ENCODE measurements at places on chromosomes 2 and 18.

DNA sequence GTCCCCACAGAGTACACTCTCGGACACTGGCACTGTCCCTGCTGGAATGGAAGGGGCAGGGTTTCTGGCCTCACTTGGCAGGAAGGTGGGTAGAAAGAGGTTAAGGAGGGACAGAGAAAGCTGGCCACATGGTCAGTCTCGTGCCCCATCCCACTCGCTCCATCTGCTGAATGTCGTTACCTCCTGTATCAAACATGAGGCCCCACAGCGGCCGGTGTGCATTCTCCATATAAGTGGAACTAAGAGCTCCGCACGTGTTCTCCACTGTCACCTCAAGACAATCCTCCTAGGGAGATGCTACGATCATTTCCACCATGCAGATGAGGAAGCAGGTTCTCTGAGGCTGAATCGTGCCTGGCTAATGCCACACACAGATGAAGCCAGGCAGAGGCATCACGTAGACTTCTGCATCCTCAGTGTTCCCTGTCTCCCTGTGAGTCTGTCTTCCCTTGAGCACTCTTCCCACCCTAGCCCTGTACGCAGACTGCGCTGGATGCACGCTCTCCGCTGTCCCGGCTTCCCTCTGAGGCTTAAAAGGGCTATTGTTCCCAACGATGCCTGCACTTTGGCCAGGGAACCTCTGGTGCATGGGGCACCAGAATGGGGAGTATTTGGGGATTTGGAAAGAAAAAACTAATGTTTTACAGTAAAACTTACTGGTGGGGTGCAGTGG lies 35.1 kb downstream of the MAL start:
- DNase-seq: no peak

- no peak for DNase-seq
Measured at GRCh38 chr2:232957657-232958090, 55.4 kb downstream of the NGEF start.

- DNase-seq: no peak
Measured at GRCh38 chr2:60474301-60474700, 79.2 kb downstream of the BCL11A start.

DNA sequence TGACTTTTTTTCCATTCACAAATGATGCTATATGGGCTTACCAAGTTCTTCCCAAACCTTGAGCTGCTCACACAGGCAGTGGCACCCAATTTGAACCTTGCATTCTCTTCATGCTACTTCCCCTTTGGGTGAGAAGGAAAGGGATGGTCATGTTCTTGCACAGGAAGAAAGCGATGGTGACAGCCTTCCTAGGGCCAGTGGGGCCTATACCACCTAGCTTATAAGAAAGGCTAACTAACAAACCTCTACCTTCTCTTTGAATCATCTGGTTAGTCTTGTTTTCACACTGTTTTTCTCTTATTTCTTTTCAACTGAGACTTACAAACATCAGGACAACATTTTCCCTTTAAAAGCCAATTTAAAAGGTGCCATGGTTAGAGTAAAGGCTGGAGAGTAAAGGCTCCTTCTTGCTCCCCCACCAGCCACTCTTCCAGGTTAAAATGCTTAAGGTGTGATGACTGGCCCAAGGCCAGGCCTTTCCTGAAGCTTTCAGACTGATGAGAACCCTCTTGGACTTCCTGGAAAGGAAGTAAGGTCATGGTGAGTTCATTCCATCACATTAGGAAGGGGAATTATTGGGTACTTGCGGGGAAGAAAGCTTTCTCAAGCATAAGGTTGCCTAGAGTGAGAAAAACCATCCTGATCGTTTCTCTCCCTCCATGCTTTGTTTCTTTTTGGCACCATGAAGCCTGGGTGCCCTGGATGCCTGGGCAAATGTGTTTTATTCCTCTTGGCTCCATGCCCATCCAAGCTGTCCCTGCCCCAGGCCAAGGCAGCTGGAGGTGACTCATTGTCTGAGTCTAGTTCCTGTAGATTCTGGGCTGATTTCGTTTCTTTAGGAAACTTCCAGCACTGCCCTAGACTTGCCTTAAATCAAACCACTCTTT lies 41.4 kb upstream of the ITGB6 start:
- no peak for DNase-seq

DNA sequence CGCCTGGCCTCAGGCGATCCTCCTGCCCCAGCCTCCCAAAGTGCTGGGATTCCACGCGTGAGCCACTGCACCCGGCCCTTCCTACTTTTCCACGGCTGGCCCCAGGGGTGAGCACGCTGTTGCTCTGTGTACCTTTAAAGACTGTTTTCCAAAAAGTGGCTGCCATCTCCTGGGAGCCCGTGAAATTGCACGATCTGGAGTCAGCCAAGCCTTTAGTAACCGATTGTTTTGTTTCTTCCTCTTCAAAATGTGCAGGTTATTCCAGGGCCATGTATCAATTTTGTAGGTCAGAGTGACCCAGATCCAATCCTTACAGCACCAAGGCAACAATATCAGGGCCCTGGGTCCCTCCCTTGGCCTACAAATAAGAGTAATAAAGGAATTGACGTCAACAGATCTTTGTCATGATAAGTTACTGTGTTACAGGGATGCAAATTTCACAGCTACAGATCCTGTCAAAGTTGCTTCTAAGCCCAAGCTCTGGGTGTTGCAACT lies 135.6 kb upstream of the ZNF236 start:
- peak; percentile 34 for DNase-seq

DNA sequence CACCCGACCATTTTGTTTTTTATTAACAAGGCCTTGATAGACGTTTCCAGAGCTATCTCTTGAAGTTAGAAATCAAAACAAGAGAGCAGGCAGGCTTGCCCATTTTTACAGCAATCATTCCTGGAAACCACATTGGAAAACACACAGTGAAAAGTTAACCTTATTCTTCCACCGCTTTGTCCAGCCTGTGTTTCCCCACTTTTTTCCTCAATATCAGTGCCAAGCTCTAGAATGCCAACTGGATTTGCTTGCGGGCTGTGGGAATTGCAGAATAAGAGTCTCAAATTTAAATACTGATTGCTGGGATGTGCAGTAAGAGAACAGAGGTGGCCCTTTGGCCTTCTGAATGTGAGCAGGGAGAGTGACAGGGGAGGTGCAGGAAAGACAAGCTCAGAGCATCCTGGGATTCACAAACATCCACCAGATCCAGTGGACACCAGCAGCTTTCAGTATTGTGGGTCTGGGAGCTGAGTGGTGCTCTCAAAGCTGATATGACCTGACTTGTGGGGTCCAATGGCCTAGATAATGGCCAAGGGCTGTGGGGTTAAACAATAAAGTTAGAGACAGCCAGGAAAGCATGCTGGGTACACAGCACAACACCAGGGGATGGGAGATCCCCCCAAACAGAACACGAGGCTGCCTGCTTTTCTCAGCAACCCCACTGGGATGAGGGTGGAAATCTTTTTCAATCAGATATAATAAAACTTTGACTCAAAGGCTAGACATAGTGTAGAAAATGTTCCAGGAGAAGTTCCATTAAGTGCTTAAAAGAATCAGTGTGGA lies 15.5 kb downstream of the CYP1B1 start:
- no peak for DNase-seq

GRCh38 chr2:29276151-29276550 lies 160.9 kb downstream of the CLIP4 start:
- DNase-seq: no peak

DNA sequence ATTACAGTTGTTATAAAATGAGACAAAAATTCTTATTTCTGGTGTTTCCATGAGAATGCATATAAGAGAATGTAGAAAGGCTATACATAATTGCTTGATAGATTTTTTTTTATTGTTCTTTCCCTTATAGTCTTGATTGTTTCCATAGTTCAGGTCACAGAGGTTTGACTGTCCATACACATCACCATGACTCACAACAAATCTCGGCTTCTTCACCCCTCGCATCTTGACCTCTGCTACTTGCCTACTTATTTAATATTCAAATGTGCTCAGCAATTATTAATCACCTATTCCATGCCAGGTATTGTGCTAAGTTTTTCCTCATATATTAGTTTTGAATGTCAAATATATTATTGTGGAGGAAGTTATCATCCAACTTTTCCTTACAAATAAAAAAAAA lies 789.6 kb downstream of the RNF144A start:
- DNase-seq: no peak

DNA sequence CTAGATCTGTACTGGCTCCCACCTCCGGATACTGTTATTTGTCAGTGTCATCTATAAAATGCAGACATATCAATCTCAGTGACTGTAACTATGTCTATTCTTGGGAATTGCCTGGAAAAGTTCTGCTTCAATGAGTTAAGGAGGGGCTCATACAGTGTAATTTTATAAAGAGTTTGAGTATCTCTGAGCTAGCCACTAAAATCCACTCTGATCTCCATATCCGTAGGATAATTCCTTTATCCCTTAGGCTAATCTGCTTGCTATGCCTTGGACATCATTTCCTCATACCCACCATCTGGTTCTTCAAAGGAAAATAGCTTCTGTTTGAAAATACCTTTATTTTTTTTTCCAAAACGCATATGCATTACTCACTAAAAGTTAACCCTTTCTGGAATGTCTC lies 863.2 kb downstream of the SUCLG1 start:
- DNase-seq: peak; percentile 37

DNA sequence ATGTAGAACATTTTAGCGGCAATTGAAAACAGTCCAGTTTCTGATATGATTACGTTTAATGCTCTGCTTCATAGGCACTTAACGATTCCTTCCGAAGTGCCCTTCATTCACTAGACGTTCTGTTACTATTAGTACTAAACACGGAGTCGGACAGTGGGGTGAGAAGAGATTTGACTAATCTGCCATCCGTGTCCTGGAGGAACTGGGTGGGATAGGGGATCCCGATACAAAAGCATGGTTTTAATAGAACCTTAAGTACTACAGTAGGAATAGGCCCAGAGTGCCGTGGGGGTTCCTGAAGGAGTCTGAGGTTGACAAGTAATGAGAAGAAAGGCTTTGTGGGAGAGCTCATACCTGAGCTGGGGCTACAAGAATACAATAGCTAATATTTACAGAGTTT lies 631 bp downstream of the MORN2 start:
- DNase-seq: no peak

DNA sequence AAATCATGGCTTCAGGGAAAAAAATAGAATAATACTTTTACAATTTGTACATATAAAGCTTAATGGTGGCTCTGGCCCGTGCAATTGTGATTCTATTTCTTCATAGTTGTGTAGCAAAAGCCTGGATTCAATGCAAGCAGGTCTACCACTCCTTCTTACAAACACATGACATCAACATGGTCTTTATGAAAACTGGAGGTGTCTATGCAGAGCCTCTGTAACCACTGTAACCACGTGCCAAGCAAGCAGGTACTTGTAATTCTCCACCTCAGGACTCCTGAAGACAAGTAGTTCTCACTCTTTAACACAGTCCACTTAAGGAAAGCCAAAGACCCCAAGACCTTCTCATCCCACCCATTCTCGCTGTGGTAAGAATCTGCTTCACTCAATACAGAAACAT lies 62.6 kb downstream of the METTL4 start:
- DNase-seq: no peak

DNA sequence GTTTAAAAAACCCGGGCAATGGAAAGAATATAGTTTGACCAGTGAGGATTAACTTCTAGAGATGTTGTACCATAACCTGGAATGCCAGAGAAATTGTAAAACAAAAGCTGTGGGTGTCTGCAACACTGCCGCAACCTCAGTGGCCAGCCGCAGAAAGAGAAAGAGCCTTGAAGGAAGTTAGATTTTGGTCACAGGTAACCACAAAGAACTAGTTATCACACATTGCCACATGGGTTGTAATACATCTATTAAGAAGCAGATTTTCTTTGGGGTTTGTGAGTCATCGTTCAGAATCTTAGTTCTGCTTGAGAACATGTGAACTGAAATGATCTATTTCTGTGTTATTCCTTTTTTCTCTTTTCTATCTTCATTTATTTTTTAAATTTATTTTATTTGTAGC lies 222.9 kb upstream of the AGAP1 start:
- DNase-seq: peak; percentile 68

Measured in fibroblast of skin of left quadriceps (primary cell).